ENCODE measurements at places on chromosomes 1 and 21. TPM values are rescaled to one million over a fixed set of nuclear protein-coding genes. Genes with fewer than 3 reads are reported as not detected.

GRCh38 chr1:2984399-2985061 is 36.7 kb upstream of the ACTRT2 start:
- DNase-seq = no peak

DNA sequence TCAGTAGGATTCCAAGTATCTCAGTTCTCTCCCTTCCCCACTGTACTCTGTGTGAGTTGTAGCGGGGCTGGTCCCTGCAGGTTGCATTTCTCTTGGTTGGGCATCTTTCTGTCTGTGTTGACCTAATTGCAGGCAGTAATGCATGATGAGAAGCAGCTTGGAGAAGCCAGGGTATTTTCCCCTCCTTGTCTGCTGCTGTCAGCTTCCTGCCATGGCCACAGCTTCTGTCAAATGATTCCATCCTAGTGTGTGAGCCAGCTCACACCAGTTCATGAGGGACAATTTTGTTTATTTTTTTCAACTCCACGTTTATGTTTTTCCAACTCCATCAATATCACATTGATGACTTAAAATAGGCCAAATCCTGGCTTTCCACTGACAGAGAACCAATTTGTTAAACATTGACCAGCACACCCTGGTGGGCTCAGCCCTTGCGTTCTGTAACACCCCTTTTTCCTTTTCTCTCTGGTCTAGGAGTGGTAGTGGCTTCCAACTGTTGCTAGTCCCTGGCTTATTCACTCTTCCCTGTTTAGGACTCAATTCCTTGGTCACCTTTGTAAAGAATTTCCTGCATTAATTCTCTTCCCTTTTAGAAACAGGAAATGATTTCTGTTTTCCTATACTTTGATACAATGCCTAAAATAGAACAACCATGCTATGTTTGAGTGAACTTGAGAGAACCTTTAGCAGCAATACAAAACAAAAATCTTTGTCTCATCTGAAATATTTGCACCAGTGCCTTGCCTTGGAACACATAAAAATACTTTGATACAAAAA is 44.9 kb upstream of the APOBEC4 start:
- DNase-seq = no peak

GRCh38 chr1:47894410-47895278 is 102.5 kb downstream of the TRABD2B start:
- no peak for DNase-seq

GRCh38 chr1:43449708-43450069 is 4.0 kb downstream of the HYI start:
- DNase-seq = no peak

DNA sequence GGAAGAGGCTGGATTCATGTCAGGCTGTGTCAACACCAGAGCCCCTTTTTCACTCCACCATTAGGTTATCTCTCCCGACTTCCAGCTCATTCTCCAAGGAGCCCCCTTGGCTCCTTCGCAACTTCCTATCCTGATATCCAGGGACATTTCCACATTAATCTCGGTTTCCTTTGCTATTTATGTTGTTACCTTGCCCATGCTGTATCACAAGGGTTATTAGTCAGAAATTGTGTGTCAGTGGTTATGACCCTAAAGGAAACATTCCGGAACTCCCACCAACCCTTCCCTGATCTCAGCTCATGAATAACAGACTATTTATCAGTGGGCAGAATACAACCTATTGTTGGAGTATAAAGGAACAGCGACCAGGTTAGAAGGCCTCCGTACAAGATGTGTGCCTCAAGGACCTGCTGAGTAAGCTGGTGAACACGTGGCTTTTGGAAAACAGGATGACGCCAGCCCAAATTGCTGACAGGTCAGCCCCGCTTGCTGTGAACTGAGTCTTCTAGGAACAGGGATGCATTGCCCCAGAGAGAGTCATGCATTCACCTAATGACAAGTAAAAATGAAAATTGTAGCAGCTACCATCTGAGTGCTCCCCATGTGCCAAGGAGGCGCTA is 121.5 kb downstream of the PLPP3 start:
- no peak for DNase-seq

DNA sequence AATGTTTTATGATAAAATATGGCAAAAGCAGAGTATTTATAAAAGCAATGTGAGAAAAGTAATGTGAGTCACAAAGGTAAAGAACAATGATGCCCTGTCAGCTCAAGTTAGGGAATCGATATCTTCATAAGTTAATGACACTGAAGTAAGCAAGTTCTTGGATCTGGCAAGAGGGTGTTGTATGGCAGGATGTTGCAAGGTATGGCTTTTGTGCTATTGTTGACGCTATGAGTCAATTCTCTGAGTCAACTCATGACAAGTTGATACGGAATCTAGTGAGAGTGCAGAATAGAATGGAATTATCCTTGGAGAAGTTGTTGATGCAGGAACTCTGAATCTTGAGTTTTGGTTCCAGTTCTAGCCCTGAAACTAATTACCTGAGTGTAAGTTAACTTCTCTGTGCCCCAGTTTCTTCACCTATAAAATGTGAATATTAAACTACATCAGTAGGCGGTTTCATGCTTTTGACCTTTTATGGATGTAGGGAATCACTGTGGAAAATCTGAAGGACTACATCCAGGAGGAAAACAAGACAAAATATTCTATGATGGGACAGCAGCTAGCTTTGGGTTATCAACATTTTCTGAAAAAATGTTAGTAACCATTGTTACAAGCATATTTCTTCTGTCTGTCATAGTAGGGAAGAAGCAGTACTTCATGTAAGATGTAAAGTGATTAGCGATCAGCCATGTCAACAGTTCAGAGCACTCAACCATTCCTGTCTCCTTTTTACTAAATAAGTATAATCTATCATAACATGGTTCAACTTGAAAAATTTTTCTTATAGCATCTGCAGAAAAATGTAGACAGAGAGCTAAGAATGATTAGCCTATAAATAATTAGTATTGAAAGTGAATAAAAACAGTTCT is 96.9 kb downstream of the ATP6V1G3 start:
- no peak for DNase-seq

- DNase-seq = no peak
Measured at GRCh38 chr21:36504067-36505058, 24.4 kb upstream of the CLDN14 start.

DNA sequence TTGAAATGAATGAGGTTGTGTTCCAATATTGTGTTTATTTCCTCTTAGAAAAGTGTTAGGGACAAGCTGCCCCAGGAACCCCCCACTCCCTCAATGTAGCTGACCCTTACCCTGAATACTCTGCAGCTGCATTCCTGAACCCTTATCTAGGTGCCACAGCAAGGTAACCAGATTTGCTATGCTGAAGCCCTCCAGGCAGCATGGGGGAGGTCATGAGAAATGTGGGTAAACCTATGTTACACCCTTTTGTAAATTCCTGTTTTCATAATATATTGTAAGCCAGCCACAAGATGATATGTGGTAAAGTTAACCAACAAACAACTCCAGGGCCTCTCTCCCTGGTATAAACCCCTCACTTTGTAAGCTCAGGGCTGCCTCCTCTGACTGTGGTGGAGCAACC is 27.8 kb upstream of the CLDN8 start:
- DNase-seq = no peak

DNA sequence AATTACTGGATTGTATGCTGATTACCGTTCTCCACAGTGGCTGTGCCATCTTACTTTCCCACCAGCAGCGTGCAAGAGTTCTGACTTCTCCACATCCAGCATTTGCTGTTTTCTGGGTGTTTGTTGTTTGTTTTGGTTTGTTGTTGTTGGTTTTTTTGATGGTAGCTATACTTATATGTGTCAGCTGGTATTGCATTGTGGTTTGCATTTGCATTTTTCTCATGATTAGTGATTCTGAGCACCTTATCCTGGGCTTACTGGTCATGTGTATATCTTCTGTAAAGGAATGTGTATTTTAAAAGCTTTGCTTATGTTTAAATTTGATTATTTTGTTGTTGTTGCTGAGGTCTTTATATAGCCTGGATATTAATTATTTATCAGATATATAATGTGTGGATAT is 66.9 kb upstream of the MAP1LC3C start:
- no peak for DNase-seq

- no peak for DNase-seq
Measured at GRCh38 chr1:160437432-160438316, 37.3 kb downstream of the VANGL2 start.

GRCh38 chr1:90675161-90675847 is 41.8 kb downstream of the BARHL2 start:
- DNase-seq = no peak

GRCh38 chr1:19710825-19711611 is 46.3 kb downstream of the HTR6 start:
- DNase-seq = no peak

DNA sequence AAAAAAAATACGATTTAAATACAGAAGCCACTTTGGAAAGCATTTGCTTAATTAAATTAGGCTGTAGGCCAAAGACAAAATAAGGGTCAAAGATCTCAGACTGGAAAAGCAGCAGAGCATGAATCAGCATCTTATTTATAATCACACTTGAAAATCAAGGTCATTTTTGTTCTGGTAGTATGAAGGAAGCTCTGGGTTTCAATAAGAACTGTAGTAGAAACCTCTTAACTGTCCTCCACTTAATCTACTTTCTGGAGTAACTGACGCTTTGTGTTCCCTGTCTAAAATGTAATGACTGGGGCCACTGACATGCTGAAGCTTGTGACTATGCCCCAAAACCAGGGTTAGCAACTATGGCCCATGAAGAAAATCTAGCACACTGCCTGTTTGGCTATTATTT is 450.7 kb upstream of the ZP4 start:
- DNase-seq = no peak

DNA sequence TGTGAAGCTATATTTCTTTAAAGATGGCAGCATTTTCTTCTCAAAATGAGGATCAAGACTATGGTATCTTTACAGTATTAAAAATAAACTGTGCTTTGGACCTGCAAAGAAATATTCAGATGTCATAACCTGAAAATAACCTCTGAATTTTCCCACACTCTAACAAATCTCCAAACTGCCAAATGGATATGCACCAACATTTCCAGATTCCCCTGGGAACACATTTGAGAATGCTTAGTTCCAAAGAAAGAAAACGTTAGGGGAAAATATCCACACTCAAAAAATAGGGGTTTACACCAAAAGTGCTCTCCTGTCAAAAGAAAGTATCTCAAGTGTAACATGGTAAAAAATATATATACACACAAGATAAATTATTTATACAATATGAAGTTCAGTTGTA is 69.1 kb upstream of the ARHGAP29 start:
- no peak for DNase-seq

DNA sequence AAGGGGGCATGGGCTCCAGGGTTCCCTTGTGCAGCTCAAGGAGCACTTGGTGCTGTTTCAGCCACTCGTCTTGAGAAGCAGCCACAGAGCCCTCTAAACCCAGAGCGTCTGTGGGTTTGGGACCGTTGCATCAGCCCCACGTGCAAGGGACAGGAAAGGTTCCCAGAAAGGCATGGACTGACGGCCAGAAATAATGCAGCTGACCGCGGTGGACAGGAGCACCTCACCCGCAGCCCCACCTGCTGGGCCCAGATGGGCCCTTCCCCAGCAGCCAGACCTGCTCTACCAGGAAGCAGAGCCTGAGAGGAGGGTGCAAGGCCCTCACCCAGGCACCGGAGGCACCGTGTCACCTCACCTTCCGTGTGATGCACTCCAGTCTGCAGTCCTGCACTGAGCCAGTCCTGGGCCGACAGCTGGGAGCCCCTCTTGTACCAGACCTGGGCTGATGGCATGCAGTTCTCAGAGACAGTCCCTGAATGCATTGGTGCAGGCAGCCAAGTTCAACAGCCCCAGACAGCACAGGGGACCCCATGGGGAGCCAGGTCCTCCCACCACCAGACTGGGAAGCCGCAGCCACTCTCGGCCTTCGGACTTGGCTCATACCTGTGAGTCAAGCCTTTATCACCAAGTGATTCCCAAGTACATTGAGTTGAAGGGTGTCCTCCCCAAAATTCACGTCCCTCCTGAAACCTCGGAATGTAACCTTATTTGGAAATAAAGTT is 4.8 kb upstream of the TFF3 start:
- no peak for DNase-seq

- peak; percentile 72 for DNase-seq
Measured at GRCh38 chr1:209576392-209577197, 6.9 kb upstream of the CAMK1G start.

- no peak for DNase-seq
Measured at GRCh38 chr1:66351913-66352312, 182.0 kb upstream of the SGIP1 start.

GRCh38 chr1:56803561-56804156 is 15.5 kb downstream of the FYB2 start:
- no peak for DNase-seq

DNA sequence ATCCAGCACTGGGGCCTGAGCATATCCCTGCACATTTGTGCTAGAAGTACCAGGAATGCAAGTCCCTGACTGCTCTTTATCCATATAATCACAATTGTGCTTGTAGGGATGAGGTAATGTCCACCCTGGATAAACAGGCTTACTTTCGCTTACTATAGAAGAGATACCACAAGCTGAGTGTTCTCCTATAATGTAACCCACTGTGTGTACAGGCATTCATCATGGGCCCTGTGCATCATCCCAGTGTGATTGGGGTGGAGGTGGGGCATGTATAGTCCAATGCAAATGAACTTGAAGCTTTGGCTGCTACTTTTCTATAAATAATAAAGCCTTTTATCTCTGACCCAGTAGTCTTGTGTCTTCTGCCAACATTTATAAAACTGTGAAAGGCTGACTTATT is 69.3 kb downstream of the MAN1A2 start:
- no peak for DNase-seq

DNA sequence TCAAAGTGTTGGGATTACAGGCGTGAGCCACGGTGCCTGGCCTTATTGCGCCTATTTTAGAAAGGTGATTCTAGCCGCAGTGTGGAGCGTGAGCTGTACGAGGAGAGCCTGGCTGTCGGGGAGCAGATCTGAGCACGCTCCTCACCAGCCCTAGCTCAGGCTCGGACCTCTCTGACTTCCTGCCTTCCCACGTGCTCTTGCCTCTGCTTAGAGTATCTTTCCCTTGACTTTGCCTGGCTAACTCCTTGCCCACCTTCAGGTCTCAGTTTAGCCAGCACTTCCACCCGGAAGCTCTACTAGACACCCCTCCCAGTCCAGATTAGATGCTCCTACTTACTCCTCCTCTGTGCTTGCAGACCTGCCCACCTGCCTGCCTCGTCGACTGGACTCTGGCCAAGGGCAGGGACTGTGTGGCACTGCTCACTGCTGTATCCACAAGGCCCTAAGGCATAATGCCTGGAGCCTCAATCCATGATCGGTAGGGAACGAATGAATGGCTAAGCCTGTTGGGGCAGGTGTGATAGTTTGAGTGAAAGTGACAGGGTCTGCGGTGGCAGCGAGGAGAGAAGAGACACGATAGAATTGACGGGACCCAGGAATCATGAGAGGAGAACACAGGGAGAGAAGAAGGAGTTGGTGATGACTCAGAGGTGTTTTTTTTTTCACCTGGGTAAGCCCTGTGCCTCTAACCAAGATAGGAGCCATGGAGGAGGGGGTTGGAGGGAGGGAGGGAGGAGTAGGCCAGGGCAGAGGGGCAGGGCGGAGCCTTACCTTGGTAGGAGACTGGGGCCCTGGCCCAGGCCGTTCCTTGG is 28.1 kb upstream of the WASF2 start:
- no peak for DNase-seq

- no peak for DNase-seq
Measured at GRCh38 chr1:5108740-5109139, 454.3 kb downstream of the AJAP1 start.

FLG2 gene
- total RNA-seq = not detected

TTLL10 gene
- not detected for total RNA-seq

DNALI1 gene
- 0.11 TPM for total RNA-seq

MYOM3 gene
- total RNA-seq = not detected

KCNQ4 gene
- 1.2 TPM for total RNA-seq

ADGRB2 gene
- 0.75 TPM for total RNA-seq

ADAMTS5 gene
- total RNA-seq = not detected

TSTD1 gene
- 81.7 TPM for total RNA-seq

ZBTB8B gene
- not detected for total RNA-seq

CFHR1 gene
- total RNA-seq = not detected

RPTN gene
- not detected for total RNA-seq

TMPRSS3 gene
- total RNA-seq = 7.8 TPM

FMO4 gene
- 3.5 TPM for total RNA-seq

IL23R gene
- not detected for total RNA-seq

All from activated naive CD8-positive, alpha-beta T cell treated with anti-CD3 and anti-CD28 coated beads, Interleukin-2, amount 10 ng/mL, durations not matched to agents 7 days and 5 days (primary cell).